Activated naive CD8-positive, alpha-beta T cell treated with anti-CD3 and anti-CD28 coated beads, Interleukin-2, amount 50 U/mL, for 24 hours (primary cell): ENCODE measurements at places on chromosomes 12 and 14.

DNA sequence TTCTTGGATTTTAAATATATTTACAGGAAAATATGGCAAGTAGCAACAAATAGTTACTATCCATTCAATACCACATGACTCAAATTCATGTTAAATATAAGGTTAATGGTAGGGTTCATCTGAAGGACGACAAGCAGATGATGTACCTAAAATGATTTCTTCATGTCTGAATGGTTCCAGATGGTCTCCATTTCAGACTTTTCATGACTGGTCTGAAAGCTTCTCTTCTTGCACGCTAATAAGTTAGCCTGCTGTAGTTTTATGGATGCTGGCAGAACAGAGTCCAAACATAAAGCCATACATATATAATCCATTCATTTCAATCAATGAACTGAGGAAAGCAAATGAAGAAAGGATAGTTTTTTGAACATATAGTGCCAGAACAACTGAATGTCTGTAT, 257.0 kb upstream of the MGAT4C start:
- no peak for DNase-seq

- DNase-seq: no peak
Measured at GRCh38 chr14:73003681-73004080, 23.2 kb downstream of the ZFYVE1 start.

GRCh38 chr12:52870361-52871290, 21.8 kb upstream of the KRT78 start:
- DNase-seq: peak; percentile 87

- no peak for DNase-seq
Measured at GRCh38 chr14:92004062-92004461, 35.8 kb downstream of the TRIP11 start.

- DNase-seq: no peak
Measured at GRCh38 chr14:42792166-42792565, 1185.5 kb downstream of the LRFN5 start.

DNA sequence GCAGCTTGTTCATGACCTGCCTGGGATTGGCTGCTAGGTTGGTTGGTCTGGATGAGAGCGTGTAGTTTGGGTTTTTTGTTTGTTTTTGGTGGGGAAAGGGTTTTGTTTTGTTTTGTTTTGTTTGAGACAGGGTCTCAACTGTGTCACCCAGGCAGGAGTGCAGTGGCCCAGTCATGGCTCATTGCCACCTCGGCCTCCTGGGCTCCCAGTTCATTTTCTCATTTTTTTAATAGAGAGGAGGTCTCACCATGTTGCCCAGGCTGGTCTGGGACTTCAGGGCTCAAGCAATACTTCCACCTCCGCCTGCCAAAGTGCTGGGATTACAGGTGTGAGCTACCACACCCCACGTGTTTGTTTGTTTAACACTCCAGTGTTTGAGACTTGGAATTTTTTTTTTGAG, 3.8 kb downstream of the DYNC1H1 start:
- DNase-seq: no peak

DNA sequence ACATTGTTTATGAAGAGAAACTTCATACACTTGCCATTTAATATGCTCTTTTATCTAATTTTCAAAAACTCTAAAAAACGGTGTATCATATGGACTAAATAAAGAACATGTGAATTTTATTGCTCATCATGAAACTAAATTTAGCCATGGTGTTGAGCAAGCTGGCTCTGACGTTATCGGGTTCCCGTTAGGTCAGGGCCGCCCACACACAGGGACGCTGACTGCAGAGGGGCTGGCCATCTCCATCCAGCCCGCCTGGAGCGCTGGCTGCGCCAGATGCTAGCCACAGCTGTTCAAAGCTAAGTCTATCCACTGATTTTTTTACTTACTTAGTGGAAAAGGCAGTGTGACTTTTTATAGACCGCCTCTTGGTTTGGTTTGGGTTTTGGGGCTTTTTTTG, 36.5 kb upstream of the DYNC1H1 start:
- peak; percentile 35 for DNase-seq

- no peak for DNase-seq
Measured at GRCh38 chr14:48970943-48971342, 615.2 kb downstream of the RPS29 start.

DNA sequence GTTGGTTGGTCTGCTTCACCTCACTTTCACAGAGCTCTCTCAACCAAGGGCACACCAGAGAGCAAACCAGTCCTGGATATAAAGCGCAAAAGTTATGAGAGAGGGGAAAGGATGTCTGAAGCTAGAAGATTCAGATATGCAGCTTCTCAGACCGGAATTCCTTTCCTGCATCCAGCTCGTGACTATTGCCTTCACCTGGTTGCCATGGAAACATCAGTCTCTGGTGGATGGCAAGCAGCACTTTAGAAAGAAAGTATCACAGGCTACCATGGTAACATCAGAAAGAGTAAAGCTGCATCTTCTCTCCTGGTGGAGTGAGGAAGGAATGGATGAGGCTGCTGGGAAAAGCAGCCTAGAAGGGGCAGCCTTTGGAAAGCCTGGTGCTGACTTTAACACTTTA, 13.7 kb downstream of the REM2 start:
- DNase-seq: no peak

DNA sequence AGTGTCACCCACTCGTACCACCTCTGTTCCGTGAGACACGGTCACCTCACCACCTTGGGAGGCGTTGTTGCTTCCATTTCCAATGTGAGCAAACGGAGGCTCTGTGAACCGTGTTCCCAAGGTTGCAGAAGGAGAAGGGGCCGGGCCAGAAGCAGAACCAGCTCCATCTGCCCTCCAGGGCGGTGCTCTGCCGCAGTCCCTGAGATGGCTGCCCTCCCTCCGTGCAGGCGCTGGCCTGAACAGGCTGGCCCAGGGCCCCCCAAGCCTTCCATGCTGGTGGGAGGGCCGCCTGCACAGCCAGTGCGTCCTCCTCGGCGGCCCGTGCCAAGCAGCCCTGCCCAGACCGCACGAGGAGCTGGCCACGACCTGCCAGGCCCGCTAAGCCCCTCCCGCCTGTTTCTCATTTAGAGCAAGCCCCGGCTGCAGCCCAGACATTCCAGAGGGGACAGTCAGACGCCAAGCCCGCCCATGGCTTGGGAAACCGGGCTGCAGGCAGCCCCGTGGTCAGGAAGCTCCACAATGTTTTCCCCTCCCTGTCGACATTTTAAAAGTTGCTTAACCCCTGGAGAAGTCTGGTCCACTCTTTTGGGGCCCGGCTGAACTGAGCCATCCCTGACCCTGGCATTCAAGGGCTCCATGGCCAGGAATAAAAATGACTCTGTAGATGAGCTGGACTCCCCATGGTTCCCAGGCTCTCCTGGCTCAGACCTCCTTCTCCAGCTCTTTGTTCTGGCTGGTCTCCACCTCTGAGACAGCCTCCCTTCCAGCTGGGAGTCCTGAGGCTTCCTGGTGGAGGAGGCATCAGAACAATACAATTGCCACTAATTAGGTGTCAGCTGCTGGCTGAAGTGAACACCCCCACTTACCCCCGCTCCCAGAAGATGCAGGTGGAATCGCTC, 236.0 kb downstream of the BCL11B start:
- no peak for DNase-seq

- no peak for DNase-seq
Measured at GRCh38 chr14:68630611-68631393, 162.1 kb downstream of the ZFP36L1 start.

- DNase-seq: no peak
Measured at GRCh38 chr12:61915420-61915819, 344.8 kb upstream of the USP15 start.

DNA sequence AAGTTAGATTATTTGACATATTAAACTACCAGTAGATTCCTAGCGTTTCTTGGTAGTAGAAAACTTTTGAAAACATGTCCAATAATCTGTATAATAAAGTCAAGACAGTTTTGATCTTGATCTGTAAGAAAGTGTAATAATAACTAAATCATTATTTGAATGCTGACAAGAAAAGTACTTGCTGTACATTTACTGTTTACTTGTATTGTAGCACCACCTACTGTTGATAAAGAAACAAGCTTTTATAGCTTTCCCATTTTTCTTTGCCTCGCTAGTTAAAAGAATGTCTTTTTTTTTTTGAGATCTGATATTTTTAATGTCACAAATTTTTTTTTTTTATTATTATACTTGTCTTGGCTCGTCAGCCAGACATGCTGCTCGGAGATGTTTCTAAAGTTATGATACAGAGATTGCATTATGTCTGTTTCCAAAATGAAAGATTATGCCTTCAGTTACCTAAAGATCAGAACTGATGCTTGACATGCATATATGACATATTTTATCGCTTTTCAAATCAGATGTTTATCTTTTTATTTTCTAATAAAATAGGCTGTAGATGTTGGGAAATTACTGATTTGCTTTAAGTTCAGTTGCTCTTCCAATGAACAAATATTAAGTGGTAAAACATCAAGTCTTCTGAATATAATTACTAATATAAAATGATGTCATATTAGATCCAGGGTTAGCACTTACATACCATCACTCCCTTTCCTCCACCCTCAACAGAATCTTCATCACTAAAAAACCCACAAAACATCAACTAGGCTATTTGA, 140.5 kb downstream of the AKAP6 start:
- DNase-seq: no peak

- DNase-seq: no peak
Measured at GRCh38 chr14:73833530-73834260, 17.9 kb upstream of the PTGR2 start.

- no peak for DNase-seq
Measured at GRCh38 chr12:33654313-33654712, 214.7 kb upstream of the SYT10 start.

GRCh38 chr12:78403136-78403535, 461.4 kb upstream of the SYT1 start:
- no peak for DNase-seq

DNA sequence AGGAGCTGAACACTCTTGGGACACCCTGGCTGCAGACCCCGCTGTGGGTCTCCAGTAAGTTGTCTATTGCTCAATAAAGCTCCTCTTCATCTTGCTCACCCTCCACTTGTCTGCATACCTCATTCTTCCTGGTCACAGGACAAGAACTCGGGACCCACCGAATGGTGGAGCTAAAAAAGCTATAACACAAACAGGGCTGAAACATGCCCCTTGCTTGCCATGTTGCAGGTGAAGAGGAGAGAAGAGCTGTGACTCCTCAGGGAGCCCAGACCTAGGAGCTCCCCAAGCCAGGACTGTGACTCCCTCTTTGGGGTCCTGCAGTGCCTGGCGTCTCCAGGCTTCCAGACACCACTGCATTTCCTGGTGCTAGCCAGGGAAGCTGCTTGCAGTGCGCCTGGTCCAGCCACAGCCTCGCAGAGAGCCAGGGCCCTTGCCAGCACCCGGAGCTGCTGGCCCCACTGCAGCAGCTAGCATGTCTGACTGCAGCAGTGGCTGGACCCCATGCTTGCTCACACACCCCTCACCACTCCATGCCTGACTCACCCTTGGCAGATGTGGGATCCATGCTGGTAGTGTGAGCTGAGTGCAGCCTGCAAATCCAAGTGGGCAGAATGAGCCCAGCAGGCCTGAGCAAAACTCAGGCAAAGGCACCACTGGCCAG, 37.1 kb upstream of the OR5AU1 start:
- DNase-seq: no peak

DNA sequence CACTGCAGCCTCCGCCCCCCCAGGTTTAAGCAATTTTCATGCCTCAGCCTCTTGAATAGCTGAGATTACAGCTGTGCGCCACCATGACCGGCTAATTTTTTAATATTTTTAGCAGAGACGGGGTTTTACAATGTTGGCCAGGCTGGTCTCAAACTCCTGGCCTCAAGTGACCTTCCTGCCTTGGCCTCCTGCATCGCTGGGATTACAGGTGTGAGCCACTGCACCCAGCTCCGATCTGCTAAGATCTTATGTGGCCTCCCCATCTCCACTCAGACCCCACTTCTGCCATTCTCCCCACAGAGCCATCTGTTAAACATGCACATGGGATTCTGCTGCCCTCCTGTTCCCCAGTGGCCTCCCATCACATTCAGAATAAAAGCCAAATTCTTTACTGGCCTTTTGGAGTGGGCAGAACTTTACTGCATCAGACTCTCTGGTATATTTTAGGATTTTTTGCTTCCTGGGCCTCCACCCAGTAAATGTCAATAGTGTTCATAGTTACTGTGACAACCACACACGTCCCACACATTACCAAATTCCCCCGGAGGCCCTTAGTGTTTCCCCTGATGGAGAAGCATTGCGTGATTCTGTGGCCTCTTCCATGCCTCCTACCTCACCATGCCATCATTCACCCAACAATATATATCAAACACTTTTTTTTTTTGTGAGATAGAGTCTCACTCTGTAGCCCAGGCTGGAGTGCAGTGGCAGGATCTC, 96.3 kb downstream of the PTPN11 start:
- DNase-seq: no peak

DNA sequence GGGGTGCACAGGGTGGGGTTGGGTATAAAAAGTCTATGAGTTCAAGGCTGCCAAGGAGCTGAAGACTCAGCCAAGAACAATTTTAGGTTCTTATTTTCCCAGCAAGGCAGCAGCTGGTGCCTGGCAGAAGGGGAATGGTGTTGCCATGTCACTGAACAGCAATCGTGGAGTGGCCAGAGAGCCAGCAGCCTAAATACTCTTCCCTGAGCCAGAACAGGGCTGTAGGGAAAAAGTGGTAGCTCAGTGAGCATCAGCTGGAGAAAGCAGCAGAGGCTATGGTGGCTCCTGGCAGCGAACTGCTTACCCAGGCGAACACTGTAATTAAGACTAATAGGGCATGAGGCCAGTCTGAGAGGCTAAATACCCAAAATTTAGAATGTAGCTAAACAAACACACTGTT, 334.9 kb downstream of the RMST start:
- no peak for DNase-seq

GRCh38 chr14:102891556-102891955, 30.9 kb upstream of the AMN start:
- DNase-seq: no peak

- no peak for DNase-seq
Measured at GRCh38 chr12:112179341-112179740, 54.0 kb downstream of the TRAFD1 start.

DNA sequence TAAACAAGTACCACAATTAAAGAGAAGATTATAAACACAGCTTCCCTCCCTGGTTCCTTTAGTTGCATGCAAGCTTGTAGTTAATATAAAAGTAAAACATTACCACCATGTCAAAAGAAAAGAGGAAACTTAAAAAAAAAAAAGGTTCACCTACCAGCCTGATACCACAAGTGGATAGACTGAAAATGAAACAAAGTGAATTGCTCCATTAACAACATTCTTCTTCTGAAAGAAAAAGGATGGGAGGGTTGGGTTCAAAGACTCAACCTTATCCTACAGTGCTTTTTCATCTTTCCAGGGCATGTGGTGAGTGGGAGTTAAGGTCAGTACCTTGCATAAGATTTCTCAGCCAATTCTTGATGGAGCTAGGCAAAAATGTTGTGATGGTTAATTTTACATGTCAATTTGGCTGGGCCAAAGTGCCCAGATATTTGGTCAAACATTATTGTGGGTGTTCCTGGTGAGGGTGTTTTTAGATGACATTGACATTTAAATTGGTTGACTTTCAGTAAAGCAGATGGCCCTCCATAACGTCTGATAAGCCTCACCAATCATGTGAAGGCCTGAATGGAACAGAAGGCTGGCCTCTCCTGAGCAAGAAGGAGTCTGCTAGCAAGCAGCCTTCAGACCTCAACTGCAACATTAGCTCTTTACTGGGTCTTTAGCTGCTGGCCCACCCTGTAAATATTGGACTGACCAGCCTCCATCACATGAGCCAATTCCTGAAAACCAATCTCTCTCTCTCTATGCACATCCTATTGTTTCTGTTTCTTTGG, 28.8 kb downstream of the VCPKMT start:
- DNase-seq: no peak

- DNase-seq: no peak
Measured at GRCh38 chr12:16086462-16086861, 175.3 kb downstream of the DERA start.
